ENCODE measurements at places on chromosomes 13 and 19.

GRCh38 chr19:44988896-44989556 is 12.2 kb upstream of the RELB start:
- DNase-seq: peak; percentile 83

GRCh38 chr13:41811588-41812021 is 149.3 kb downstream of the VWA8 start:
- peak; percentile 10 for DNase-seq

GRCh38 chr19:28827382-28827781 is 385.6 kb downstream of the UQCRFS1 start:
- DNase-seq: no peak

DNA sequence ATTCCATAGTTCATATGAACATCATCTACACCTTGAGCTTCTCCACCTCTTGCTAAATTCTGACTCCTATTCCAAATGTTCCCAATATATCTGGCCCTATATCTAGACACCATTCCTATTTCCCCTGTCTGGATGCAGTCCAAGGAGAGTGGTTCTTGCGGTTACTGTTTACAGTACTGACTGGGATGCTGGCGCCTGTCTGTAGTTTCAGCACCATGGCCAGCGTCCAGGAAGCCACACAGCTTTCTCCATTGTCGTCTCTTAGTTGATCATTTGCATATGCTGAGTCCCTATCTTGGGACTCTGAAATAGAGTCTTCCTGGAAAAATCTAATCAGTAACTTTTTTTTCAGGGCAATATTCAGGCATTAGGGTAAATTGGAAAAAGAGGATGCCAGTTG is 14.9 kb downstream of the LAIR2 start:
- peak; percentile 55 for DNase-seq

GRCh38 chr19:36483653-36484052 is 5.7 kb downstream of the ZNF566 start:
- no peak for DNase-seq

- no peak for DNase-seq
Observed at GRCh38 chr19:7349961-7350711, 1.4 kb downstream of the ARHGEF18 start.

- no peak for DNase-seq
Observed at GRCh38 chr19:51173681-51174080, 31.6 kb downstream of the SIGLEC7 start.

DNA sequence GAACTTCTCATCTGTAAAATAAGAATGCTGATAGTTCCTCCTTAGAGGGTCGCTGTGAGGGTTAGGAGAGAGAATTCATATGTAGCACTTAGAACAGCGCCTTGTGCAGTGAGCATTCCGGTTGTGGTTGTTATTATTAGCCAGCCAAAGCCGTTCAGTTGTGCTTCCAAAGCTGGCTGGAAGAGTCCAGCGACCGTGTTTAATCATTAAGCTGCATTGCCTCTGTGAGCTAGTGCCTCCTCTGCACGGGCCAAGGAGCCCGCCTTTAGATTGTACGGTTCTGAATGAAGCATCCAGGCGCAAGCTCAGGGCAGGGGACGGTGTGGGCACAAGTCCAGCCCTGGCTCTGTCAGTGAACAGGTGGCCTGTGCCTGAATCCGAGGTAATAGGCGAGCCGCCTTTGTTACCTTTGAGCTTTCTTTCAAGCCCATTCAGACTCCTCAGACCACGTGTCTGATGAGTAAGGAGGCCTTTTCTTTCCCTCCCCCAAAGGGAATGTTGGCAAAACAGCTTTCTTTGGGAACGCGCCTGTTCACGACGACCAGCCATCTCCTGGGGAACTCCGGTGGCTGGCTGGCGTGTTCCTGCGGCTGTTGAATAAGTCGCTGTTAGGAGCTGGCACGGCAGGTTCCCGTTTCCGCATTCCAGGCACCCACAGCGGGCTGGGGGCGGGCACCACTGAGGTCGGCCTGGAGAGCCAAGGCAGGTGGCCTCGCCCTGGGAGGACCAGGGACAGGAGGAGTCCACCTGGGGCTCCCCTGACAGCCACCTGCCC is 25.1 kb downstream of the SIPA1L3 start:
- peak; percentile 41 for DNase-seq

DNA sequence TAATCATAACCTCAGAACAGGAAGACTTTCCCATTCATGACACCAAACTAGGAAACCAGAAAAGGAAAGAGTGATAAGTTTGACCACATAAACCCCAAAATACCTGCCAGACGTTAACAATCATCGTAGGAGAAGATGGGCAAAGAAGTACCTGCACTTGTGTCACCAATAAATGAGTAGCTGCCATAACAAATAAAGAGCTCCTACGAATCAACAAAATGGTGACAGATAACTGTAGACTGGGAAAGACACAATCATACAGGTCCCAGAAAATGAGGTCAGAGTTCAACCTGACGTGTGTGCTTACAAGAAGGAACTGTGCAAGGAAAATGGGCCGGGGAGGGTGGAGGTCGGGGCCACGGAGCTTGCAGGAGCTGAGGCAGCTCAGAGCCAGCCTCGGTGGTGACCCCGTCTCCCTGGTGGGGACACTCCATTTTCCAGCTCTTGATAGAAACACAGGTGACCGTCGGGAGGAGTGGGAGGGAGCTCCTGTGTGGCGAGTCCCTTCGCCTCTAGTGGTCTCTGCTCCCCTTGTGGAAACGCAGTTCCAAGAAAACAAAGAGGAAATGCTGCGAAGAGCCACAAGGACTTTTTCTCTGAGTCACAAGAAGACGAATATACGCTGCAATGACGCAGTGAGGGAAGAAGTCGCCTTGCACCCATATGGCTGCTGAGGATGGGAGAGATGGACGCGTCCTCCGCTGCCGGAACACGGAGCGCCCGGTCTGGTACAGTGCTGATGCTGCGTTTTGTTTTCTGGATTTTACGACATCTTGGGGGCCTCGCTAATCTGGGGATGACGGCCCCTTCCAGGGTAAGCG is 9.5 kb downstream of the PIP5K1C start:
- no peak for DNase-seq

DNA sequence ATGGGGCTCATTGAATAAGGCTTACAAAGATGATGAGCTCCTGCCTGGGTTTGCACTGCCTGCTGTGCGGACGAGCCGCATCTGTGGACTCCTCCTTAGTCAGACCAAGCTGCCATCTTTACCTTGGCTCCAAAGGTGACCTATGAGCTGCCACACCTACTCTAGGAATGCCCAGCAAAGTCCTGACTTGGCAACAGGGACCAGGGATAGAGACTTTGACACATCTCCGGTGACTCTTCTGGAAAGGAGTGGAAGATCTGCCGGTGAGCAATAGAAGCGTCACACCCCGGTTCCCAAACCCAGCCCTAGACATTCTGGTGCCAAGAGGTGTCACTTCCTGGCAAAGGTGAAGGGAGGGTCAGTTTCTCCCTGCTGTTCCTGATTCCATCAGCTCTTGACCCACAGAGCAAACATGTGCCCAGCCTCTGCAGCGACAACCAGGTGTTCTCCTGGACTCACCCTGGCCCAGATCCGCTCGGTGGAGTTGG is 50.2 kb upstream of the GTF3A start:
- DNase-seq: no peak

- no peak for DNase-seq
Observed at GRCh38 chr19:39415111-39416046, 2.9 kb downstream of the PLEKHG2 start.

DNA sequence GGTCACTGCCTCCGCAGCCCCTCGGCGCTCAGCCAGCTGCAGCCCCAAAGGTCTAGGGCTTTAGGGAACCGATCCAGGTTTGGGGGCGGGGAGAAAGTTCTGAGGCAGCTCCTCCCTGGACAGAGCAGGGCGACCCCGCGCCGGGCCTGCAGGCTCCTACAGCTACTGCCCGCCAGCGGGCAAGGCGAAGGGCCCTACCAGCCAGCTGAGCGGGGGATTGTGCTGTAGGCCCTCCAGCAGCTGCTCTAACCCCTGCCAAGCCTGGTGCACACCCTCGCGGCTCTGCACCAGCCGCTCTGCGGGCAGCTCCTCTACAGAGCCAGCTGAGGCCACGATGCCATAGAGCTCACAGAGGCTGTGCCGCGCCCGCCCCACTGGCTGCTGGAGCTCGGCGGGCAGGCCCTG is 14.0 kb downstream of the PLIN4 start:
- no peak for DNase-seq

DNA sequence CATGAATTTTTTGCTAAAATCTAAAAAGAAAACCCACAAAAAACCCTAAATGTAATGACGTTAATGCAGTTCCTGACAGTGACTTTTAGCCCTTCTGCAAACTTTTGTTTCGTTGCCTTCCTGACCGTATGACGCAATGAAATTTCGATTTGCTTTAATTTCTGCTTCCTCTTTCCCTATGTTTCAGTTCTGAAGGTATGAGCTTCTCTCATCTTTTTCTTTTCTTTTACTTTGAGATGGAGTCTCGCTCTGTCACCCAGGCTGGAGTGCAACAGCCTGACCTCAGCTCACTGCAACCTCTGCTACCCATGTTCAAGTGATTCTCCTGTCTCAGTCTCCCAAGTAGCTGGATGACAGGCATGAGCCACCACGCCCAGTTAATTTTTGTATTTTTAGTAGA is 6.1 kb upstream of the LILRA5 start:
- no peak for DNase-seq

- DNase-seq: no peak
Observed at GRCh38 chr13:52393572-52394357, 12.2 kb downstream of the THSD1 start.

DNA sequence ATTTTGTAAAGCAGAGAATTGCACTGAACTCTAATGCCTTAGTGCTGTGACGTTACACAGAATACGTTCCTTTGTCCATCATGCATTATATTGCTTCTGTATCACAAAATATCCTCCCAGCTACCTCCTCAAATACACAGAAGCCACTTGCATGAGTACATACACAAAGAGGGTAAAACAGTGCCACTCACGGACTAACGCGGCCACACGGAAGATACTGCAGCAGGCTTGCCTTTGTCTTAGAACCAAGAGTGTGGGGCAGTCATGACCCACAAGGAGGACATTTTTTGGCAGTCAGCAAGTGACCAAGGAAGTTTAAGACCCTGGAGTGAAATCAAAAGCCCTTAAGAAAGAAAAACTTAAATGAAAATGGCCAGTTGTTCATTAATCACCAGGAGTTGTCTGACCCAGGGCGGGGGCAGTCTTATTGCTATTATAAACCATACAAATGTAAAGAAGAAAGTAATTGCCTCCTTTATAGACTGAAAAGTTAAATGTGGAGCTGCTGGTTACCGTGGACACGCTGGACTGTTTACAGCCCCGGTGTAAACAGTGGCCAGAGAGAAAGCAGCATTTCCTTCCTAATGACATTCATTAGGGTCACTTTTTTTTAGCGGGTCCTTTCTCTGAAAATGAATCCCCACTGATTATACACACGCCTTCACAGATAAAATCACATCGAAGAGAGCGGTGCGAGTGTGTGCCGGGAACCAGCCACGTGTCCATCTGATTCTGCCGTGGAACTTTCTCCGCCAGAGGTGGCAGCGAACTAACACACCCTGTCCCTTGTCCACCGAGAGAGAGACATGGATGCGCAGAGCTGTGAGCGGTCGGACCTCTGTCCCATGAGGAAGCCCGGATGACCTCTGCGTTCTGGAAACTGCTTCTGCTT is 66.8 kb downstream of the SOX1 start:
- no peak for DNase-seq

DNA sequence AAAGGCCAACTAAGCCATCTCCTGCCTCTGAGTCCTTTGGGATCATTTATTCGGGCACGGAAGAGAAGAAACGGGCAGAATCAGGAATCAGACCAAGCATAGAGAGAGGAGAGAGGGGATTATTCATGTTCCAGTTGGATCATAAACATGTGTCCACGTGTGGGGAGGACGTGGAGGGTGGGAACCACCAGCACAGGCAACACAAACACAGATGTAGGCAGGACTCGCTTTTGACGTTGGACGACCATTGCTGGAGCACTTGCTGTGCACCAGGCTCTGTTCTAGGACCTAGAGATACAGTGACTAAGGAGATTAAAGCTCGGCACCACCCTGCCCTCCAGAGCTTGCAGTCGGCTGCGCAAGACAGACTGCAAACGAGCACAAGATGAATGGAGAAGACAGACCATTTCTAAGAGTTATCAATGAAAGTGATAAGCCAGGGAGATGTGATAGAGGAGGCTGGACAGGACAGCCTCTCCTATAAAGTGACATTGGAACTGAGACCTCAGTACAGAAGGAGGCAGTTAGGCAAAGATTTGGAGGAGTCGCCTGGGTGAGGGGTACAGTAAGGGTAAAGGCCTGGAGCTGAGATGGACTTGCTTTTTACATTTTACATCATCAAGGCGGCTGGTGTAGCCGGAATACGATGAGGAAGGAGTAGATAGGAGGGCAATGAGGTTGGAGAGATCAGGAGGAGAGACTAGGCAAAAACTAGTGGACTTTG is 716 bp downstream of the SH2D3A start:
- no peak for DNase-seq

DNA sequence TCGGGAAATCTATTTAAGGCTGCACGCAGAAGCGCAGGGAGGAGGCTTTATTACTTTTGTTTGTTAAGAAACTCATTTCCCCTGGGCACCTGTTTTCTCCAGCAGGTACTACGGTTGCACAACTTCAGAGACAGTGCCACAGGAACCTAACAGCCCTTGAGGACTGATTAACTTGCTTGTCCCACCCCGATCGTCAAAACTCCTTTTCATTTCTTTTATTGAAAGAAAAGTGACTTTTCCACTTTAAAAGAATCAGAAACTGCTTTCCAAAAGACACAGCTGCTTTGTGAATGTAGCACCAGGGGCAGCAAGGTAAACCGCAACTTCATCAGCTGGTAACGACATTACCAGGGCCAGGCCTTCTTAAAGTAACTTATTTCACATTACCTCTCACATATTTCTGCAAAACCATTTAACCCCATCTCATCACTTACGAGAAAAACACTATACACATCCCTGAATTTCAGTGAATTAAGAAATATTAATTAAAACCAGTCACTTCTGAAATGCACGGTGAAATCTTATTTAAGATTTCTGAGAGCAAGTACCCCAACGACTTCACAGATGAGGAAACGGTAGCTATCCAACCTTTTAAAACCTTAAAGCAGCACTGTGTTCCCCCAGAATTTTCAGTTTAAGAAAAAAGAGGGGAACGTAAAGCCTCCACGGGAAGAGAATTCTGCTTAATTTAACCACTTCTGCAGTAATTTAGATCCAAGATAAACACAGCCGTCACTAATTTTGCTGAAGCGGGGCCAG is 1.4 kb downstream of the ANKRD10 start:
- DNase-seq: no peak

GRCh38 chr19:48661711-48662090 is 11.1 kb downstream of the NTN5 start:
- no peak for DNase-seq

DNA sequence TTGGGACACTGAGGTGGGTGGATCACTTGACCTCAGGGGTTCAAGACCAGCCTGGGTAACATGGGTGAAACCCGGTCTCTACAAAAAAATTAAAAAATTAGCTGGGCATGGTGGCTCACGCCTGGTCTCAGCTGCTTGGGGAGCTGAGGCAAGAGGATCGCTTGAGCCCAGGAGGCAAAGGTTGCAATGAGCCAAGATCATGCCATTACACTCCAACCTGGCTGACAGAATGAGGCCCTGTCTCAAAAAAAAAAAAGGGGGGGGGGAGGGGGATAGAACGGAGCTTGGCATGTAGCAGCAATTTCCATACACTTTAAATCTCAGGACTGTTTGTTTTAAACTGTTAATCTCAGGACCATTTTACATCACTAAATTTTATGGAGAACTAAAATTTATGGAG is 2.2 kb downstream of the ACP7 start:
- no peak for DNase-seq

DNA sequence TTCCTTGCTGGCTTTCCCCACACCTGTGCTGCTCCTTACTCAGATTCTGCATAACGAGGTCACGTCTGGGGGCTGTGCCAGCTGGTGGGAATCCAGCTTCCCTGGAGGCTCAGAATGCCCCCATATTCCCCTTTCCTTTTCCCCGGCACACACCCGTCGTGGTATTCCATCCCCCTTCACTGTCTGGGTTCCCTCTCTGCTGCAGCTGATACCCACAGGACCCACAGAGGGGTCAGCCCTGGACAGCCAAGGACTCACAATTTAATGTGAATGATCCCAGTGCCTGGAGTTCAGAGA is 4.2 kb upstream of the MYH14 start:
- DNase-seq: no peak
